ENCODE measurements at places on chromosomes 2 and 18.
A peak's percentile ranks its signal among the peaks of the same experiment; 100 is the strongest.

GRCh38 chr2:213150315-213151097 lies 906 bp downstream of the IKZF2 start:
- no peak for DNase-seq

DNA sequence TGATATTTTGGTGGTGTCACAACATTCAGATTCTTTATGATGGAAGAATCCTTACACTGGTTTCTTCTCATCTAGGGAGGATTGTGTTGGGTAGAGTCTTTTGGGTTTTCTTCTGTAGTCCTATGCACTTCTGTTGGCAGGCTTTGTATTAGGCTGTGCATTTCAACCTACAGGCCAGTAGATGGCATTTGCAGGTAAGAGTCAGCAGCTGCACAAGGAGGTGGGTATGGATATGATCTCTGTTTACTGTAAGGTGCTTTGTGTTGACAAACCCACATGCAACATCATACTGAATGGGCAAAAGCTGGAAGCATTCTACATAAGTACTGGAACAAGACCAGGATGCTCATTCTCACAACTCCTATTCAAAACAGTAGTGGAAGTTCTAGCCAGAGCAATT lies 656.8 kb downstream of the METTL4 start:
- no peak for DNase-seq

DNA sequence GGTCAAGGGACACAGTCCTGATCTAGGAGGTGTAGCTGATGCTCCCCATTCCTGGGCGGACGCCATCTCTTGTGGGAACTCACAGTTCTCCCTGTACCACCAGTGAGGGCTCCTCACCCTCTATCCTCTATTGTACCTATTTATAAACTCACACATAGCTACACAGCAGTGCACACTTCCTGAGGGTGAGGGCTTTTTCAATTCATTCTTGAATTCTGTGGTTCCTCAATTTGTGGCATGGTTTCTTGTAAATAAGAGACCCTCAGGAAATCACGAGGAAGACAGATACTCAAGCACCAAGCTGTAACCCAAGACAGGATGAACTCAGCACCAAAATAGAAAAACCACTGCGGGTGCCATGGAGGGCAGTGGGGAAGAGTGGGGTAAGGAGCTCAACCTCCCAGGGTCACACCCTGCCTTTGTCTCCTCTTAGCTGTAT lies 245.9 kb upstream of the PXDN start:
- DNase-seq = no peak

DNA sequence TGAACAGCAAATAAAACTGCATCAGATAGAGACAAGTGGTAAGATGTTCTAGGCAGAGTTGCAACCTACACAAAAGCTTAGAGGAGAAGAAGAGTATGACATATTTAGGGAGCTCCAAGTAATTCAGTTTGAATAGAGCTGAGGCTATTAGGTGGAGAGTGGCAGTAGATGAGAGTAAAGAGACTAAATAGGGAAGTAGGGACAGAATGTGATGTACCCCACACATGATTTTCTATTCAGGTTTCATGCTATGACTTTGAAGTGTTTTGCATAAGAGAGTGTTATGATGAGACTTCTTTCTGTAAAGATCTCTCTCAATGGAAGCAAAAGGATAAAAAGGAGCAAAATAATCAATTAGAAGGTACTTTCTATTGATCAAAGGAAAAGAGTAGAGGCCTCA lies 206.8 kb upstream of the ERBB4 start:
- no peak for DNase-seq

DNA sequence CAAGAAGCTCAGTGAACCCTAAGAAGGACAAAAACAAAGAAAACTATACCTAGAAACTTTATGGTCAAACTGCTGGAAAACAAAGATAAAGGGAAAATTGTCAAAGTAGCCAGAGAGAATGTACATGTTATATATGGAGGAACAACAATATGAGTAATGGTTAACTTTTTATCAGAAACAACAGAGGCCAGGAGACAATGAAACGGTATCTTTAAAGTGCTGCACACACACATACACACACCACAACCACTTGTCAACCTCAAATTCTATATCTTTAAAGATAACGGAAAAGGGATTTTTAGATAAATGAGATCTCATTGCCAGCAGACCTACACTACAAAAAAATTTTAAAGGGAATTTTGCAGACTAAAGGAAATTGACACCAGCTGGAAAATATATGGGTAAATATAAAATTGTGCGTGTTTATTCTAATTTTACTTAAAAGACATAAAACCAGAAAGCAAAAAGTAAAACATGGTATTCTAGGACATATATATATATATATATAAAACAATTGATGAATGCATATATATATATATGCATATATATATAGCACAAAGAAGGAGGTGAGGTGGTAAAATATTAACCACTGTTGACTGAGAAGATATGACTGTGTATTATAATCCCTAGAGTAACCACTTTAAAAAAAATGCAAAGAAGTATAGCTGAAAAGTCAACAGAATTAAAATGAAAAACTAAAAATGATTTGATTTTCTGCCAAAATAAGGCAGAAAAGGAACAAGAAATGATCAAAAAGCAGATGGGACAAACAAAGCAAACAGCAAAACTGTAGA lies 172.0 kb downstream of the SRBD1 start:
- DNase-seq = no peak

DNA sequence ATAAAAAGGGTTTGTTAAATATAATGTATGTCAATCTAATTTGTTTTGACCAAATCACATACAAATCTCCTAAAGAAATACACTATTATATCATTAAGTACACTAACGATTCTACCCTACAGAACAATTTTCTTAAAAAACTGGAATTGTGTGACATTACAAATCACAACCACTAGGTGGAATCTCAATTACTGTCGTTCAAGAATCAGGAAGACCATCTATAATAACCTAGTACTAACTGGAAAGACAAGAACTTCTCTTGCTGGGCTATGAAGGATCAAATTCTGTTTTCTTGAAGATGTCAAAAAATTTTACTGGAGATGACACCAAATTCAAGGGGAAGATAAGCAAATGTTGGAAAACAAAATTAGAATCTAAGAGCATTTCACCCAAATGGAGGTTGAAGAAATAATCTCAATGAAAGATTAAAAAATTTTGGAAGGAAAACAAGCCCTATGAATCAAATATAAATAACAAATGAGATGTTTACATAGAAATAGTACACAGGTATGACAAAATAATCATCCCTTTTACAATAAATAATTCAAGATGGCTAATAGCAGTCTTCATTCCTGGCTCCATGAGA lies 110.9 kb downstream of the STK39 start:
- peak; percentile 55 for DNase-seq

DNA sequence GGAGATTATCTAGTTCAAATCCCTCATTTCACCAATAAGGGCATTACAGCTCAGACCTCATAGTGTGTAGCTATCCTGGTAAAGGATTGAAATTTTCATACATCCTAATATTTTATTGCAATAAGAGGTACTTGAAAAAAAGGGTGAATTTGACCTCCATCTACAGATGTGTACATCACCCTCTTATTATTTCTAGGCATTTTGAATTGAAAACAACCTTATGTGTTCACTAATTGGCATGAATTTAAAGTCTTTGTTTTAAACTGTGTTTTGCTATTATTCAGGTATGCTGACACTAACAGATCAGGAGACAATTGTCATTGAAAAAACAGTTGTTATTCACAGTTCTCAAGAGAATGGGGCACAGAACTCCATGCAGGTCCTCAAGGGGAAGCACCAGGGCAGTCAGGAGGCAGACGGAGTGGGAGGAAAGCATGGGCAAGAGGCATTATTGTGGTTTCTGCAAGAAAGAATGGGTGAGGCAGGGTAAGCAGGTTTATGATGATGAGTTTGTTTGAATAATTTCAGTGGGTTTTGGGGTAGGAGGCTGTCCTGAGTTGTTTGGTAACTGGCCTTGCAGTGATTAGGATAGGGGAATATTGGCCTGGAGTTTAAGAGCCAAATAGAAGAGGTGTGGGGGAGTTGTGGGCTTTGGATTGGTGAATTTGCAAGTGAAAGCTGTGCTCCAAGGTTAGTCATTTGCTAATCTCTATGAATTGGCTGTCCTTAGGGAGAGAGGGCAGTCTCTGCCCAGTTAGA lies 194.6 kb downstream of the GPD2 start:
- no peak for DNase-seq

DNA sequence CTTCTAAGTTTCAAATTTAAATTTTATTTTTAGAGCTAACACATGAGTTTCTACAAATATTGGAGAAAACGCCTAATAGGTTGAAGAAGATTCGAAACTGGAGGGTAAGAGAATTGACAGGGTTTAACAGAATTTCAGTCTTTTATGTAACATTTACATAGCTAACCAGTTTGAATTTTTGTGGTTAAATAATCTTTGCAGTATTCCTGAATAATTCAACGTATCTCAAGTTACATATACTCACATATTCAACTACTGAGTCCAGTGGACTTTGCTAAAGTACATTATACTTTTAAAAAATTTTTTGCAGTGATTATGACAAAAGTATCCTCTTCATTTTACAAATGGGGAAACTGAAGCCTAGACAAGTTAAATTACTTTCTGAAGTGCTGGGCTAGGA lies 34.0 kb downstream of the CCNT2 start:
- DNase-seq = peak; percentile 5

GRCh38 chr2:74385396-74385795 lies 5.3 kb upstream of the DCTN1 start:
- DNase-seq = no peak

- DNase-seq = peak; percentile 39
These were observed 221.9 kb downstream of the DYM start for GRCh38 chr18:49238433-49239042.

DNA sequence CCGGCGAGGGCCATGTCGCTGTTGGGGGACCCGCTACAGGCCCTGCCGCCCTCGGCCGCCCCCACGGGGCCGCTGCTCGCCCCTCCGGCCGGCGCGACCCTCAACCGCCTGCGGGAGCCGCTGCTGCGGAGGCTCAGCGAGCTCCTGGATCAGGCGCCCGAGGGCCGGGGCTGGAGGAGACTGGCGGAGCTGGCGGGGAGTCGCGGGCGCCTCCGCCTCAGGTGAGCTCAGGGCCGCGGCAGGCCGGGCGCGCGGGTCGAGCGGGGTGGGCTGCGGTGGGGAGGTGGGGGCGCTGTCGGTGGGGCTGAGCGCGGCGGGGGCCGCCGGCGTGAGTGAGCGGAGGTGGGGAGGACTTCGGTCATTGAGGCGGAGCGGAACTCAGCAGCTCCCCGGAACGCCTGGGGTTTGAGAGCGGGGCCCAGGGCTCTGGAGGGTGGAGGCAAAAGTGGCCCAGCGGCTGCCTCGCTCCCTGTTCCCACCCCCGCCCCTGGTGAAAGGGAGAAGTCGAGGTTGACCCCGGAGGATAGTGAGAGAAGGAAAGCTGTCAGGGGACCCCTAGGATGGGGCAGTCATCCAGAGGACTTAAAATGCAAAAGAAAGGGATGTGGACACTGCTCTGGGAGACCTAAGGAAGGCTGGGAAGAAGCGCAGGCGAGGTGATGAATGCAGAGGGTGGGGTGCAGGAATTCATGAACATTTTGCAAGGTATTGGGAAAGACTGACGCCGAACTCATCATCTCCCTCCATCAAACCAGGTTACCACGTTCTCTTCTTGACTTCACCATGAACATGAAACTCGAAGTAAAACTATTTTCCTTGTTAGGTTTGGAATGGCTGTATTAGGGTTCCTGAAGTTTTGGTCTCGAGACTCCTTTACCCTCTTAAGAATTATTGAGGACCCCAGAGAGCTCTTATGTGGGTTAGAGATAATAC lies 633 bp downstream of the MALT1 start:
- DNase-seq = peak; percentile 34

GRCh38 chr2:9234680-9235146 lies 28.1 kb downstream of the ASAP2 start:
- peak; percentile 83 for DNase-seq

DNA sequence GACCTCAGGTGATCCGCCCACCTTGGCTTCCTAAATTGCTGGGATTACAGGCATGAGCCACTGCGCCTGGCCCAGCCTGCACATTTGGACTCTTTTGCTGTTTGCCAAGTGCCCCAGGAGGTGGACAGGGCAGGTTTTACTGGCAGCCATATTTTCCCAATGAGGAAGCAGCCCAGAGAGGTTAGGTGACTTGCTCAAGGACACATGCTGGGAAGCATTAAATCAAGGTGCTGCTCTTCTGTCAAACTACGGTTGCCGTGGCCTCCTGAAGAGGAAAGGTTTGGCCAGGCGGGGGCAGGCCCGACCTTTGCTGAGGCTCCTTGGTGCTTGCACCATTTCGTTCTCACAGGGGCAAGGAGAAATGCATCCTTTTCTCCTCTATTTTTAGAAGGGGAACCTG lies 44.0 kb downstream of the DNMT3A start:
- DNase-seq = no peak

DNA sequence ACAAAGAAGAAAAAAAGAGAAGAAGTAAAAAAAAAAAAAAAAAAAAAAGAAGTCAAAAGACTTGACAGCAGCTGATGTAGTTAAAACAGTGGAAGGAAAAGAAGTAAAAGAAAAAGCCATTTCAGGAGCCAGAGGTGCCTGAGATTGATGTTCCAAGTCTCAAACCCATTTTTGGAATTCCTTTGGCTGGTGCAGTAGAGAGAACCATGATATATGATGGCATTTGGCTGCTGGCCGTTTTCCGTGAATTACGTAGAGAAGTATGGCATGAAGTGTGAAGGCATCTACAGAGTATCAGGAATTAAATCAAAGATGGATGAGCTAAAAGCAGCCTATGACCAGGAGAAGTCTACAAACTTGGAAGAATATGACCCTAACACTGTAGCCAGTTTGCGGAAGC lies 7.6 kb upstream of the CHST10 start:
- DNase-seq = peak; percentile 7

DNA sequence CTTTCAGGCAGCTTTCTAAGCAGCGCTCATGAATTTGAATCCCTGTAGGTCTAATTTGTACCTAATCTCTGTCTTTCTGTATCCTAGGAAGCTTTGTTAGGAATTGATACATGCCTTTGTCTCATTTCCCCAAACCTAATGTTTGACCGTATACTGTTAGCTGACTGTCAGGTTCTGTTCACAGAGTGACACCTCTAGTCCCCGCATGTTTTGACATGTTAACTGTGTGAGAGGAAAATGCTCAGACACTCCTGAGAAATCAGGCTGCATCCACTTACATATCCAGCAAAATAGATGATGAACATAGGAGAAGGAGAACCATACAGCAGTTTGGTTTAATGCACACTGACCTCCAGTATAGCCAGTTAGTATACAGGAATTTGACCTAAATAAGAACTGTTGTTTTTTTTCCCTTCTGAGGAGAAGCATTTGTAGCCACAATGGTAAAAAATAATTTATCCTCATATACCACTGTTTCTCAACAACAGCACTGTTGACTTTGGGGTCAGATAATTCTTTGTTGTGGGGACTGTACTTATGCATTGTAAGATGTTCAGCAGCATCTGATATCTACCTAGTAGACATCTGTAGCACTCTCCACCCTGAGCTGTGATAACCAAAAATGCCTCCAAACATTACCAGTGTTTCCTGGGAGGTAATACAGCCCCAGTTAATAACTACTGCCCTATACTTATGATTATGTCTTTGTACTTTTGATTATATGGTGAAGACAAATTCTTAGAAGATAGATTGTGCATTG lies 130.9 kb downstream of the NCOA1 start:
- DNase-seq = no peak

- DNase-seq = peak; percentile 49
These were observed 28.1 kb downstream of the ARHGAP25 start for GRCh38 chr2:68762665-68763064.

GRCh38 chr2:175027755-175028154 lies 22.6 kb upstream of the CHN1 start:
- DNase-seq = no peak
